RWPE1 (cell line): ENCODE measurements at places on chromosomes 2 and 18.

GRCh38 chr18:7206217-7206616 lies 24.7 kb upstream of the LRRC30 start:
- DNase-seq = no peak

- peak; percentile 36 for DNase-seq
These were observed 216.9 kb downstream of the MYO3B start for GRCh38 chr2:170394641-170395387.

- DNase-seq = no peak
These were observed 397.3 kb downstream of the ARHGAP15 start for GRCh38 chr2:143526498-143526897.

DNA sequence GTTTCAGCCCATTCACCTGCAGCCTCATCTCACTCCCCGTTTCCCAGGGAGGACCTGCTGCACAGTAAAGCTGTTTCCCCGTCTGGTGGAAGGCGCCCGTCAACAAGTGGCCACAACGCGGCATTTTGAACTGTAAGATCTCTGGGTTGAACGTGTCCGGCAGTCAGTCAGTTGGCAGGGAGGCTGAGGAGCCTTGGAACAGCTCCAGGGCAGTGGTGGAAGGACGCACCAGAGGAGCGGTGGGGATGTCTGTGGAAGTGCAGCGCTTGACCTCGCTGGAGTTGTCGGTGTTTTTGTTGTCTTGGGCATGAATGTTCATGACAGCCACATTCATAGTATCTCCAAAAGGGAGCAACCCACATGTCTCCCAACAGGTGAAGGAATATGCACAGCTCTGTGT lies 31.4 kb upstream of the MBP start:
- no peak for DNase-seq

GRCh38 chr2:56681659-56682396 lies 498.0 kb downstream of the CCDC85A start:
- no peak for DNase-seq

DNA sequence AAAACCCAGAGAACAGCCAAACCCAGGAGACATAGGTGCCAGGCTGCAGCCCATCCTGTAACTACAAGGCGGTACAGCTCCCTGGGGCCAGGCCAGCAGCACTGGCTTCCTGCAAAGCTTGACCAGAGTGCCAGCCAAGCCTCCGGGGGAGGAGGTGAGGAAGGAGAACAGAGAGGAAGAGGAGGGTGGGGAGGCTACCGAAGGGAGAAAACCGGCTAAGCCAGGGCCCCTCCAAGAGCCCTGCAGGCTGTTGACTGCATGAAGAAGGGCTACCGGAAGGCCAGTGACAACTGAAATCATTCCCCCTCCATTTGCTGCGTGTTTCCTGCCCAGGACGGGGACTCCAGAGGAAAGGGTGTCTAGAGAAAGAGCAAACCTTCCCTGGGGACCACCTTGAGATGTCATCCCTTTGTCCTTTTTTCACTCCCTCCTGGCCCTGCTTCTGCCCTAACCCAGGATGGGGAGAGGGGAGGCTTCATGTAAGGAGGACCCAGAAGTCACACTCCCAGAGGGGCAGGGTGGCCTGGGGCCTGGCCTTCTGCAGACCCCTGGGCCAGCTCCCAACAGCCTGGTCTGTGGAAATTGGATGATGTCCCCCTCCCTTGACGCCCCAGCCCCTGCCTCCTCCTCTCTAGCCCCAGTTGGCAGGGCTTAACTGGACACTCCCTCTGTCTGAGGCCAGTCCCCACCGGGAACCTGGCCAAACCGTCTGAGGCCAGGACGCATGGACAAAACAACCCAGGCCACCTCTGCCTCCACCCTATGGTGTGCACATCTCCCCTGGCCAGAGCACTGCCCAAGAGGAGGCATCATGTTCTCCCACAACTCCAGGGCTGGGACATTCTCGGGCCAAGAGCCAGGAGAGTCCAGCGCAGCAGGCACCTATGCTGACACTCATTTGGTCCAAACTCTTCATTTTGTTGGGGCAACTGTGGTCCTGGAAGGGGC lies 207.8 kb downstream of the CYP26B1 start:
- DNase-seq = no peak

GRCh38 chr18:6729247-6730091 lies at the start of gene ARHGAP28:
ARHGAP28 (plus strand) TSS chr18:6729716; CDS start chr18:6729822, 106 bp downstream.
- DNase-seq = peak; percentile 41

DNA sequence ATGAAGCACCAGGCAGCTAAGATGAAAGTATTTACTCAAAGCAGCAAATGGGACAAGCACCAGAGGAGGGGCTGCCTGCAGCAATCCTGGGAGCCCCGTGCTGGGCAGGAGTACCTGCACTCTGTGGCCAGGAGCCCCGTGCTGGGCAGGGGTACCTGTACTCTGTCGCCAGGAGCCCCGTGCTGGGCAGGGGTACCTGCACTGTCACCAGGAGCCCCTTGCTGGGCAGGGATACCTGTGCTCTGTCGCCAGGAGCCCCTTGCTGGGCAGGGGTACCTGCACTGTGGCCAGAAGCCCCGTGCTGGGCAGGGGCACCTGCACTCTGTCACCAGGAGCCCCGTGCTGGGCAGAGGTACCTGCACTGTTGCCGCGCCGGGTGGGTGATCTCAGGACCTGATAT lies 158.6 kb downstream of the MYT1L start:
- DNase-seq = no peak

GRCh38 chr2:13676269-13676668 lies 956.2 kb upstream of the LRATD1 start:
- no peak for DNase-seq

- no peak for DNase-seq
These were observed 11.2 kb downstream of the TMEM127 start for GRCh38 chr2:96254571-96254970.

DNA sequence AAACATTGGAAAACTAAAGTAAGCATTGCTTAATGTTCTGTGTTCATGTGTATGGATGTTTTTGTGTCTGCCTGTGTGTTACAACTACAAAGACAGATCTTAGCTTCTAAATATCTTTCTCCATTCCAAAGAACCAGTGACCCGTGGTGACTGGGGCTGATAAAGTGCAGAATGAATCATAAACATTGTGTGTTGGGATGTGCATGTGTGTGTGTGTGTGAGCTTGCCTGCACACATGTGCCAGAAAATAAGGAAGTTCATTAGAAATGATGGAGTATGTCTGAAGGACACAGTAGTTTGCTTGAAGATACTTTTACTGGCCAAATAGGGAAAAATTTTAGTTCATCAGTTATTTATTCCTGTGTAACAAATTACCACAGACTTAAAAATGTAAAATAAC lies 756.6 kb upstream of the CELF4 start:
- DNase-seq = no peak

- DNase-seq = no peak
These were observed 20.3 kb upstream of the NPAS2 start for GRCh38 chr2:100799686-100800085.

DNA sequence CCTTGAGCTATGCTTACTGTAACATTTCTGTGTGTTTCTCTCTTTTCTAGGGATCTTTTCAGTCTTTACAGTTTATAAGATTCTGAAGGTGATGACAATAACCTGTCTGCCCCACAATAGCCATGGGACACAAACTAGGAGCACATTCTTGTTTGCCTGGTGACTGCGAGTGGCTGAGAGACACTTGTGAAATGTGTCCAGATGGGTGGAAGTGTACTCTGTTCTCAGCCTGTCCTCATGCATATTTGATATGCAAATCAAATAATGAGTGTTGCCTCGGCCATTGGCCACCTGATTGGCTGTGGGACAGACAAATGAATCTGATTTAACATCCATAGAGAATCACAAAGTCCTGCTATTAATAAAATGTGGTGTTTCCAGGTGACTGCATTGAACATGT lies 246.2 kb downstream of the HNMT start:
- DNase-seq = no peak

GRCh38 chr2:155665704-155666103 lies 666.8 kb downstream of the NR4A2 start:
- DNase-seq = no peak
